Stimulated activated CD4-positive, alpha-beta T cell treated with anti-CD3 and anti-CD28 coated beads, Interleukin-1b, Interleukin-23, amount 100 ng/mL, for 1 hour (primary cell): ENCODE measurements at places on chromosomes 1 and 21.

- no peak for DNase-seq
Observed at GRCh38 chr1:59552007-59552406, 255.1 kb downstream of the FGGY start.

DNA sequence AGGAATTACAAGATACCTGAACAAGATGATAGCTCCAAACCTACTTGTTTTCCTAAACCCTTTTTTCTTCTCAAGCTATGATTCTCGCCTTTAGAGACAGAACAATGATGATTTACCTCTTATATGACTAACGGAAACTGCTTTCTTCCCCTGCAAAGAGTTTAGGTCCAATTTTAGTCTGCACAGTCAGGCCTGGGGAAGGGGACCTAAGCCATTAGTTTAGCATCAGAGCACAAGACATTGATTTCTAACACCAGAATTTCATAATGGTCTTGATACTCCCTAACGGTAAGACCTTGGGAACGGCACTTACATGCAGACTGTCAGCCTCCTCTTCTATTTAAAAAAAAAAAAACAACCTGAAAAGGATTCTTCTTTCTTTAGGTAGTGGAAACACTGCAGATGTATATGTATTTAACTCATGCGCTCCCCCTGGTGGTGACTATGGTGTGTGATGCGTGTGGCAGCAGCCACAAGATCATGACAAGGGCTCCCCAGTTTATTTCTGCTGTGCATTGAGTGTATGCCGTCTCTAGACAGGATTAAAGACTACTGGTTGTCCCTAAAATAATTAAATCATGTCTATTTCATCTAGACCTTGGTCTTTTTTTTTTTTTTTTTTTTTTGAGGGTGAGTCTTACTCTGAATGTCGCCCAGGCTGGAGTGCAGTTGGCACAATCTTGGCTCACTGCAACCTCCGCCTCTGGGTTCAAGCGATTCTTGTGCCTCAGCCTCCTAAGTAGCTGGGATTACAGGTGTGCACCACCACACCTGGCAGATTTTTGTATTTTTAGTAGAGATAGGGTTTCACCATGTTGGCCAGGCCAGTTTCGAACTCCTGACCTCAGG lies 37.3 kb upstream of the TMEM222 start:
- DNase-seq: peak; percentile 89

GRCh38 chr1:19926296-19927129 lies 3.1 kb upstream of the PLA2G2E start:
- no peak for DNase-seq

DNA sequence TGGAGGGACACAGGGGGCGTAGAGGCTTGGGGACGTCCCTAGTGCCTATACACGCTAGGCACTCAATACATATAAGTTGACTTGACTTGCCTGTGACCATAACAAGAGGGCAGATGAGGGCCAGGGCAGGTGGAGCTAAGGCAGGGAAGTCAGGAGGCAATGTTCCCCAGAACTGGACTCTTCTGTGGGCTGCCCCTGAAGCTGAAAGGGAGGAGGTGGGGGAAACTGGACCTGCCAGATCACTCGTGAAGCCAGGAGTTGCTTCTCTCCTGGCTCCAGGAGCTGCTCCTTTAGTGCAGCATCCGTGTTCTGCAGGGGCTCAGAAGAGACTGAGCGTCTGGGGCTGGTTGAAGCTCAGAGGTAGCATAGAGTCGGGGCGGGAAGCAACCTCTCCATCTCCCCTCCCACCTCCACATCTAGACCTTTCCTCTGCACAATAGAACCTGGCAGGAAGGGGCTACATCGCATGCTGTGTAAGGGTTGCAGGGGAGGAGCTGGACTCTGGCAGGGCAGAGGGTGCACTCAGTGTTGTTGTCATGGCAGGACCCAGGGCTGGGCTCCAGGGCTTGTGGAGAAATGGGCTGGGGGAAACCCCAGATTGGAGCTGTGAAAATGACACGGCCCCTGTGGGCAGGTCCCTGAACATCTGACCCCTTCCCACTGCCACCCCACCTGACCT lies 2.9 kb upstream of the SEMA4A start:
- no peak for DNase-seq

DNA sequence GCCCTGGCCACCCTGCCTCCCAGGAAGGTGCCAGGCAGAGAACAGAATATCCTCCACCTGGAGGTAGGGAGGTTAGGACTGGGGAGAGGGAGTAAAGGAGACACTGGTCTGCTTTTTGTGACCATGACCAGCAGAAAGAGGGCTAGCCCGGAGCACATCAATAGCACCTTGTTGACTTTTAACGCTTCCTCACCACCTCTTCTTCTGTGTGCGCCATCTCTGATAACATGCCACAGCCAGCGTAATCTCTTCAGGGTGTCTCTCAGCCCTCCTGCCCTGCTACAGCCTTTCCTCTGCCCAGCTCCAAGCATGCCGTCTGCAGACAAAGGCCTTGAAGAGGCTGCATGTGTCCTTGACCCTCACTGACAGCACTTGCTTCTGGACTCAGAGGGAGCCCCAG lies 50.9 kb upstream of the GJA5 start:
- DNase-seq: no peak

GRCh38 chr1:114315631-114316030 lies 162.0 kb upstream of the SYT6 start:
- DNase-seq: no peak

DNA sequence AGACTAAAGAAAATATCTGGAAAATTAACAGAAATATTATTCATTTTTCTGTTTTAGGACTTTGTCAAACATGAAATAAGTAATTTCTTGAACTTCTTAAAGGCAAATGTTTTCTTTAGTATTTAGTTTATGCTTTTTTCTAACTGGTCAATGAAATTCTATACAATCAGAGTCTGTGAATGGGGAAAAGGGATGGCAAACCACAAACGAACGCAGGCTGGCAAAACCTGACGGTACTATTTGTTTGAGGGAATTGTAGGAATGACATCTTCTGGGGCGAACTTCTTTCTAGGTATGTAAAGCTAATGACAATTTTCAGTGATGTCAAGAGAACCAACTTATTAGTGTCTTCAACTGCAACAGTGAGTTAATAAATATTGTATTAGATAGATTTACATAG lies 156.0 kb downstream of the SIPA1L2 start:
- no peak for DNase-seq

GRCh38 chr1:65429806-65430205 lies 9.3 kb downstream of the LEPR start:
- DNase-seq: no peak

DNA sequence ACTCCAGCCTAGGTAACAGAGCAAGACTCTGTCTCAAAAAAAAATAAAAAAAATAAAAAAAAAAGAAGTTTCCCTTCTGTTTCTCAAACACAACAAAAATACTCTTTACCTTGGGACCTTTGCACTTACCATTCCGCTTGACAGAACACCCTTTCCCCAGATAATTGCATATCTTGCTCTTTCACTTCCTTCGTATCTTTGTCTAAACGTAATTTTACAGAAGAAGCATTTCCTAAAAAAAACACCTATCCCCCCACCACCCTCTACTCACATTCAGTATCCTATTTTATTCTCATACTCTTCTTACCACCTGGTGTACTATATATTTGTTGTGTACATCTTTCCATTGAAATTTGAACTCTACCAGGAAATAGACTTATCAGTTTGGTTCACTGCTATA lies 32.7 kb downstream of the ASH1L start:
- no peak for DNase-seq

DNA sequence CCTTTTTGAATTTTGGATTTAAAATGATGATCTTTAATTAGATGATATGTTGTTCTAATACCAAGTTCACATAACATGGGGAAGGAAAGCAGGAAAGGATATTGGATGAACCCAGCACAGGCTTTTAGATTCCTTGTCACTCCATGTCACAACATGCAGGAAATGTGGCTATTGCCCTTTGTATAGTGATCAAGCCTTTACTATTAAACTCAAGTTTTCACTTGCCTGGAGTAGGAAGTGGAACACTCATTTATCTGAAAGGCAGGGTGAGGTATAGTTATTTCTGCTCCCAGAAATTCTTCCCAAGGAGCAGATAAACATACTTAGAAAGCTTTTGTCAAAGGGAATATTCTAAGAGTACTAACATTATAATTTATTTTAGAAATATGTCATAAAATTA lies 37.2 kb upstream of the BCAS2 start:
- no peak for DNase-seq

DNA sequence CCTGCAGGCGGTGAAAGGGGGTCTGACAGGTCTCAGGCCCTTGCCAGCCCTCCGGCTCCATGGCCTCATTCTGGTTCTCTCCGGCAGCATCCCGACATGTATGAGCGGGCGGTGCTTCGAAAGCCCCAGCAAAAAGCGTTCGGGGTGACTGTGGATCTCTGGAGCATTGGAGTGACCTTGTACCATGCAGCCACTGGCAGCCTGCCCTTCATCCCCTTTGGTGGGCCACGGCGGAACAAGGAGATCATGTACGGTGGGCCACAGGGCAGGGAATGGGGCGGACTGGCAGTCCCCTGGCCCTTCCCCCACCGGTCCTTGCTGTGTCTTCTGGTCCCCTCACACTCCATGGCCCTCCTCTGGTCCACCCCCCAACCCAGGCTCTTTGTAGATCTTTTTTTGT lies 6.3 kb downstream of the IKBKE start:
- DNase-seq: no peak

- no peak for DNase-seq
Observed at GRCh38 chr1:89622895-89623294, 10.0 kb upstream of the LRRC8C start.
